ENCODE measurements at places on chromosomes 12 and 14. TPM values are rescaled to one million over a fixed set of nuclear protein-coding genes. Genes with fewer than 3 reads are reported as not detected.

- peaks cover 5% of the 10 kb centered on the region for H3K27me3 ChIP-seq
- no peaks in the 10 kb centered on the region for H3K36me3 ChIP-seq
- DNase-seq, result no peak
- H3K4me3 ChIP-seq, result no peak overlapping the region
- no peak overlapping the region for H3K27ac ChIP-seq
Observed at GRCh38 chr14:54652188-54652587, 85.3 kb downstream of the SAMD4A start.

DNA sequence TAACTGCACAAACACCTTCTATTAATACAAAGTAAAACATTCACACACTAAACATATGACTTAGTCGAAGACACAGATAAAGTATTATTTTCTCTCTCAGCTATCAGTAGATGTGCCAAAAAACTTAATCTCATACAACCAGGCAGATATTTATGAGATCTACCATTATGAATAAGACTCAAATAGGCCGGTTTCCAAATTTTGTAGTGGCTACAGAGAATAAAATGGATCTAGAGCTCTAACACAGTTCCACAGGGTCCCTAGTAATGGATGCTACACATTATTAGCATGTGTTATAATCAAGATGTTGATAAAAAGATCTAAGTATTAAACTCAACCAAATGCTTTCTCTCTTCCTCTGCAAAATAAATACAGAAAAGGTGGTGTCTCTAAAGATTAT lies 10.4 kb downstream of the SAV1 start:
- no peak for DNase-seq
- no peak overlapping the region for H3K27ac ChIP-seq
- H3K36me3 ChIP-seq, result peaks cover 2% of the 10 kb centered on the region

GRCh38 chr12:56766535-56766934 lies 3.4 kb downstream of the HSD17B6 start:
- H3K4me3 ChIP-seq, result no peak overlapping the region
- H3K36me3 ChIP-seq, result no peaks in the 10 kb centered on the region
- no peaks in the 10 kb centered on the region for H3K27me3 ChIP-seq
- H3K27ac ChIP-seq, result peak overlapping the region; percentile 15

LGMN gene
- polyA plus RNA-seq, result 2.9 TPM

POTEM gene
- polyA plus RNA-seq, result not detected

ADAM21 gene
- polyA plus RNA-seq, result not detected

Measured in CD14-positive monocyte (primary cell).